NCI-H2081 (cell line): ENCODE measurements at places on chromosomes 4 and X.

DNA sequence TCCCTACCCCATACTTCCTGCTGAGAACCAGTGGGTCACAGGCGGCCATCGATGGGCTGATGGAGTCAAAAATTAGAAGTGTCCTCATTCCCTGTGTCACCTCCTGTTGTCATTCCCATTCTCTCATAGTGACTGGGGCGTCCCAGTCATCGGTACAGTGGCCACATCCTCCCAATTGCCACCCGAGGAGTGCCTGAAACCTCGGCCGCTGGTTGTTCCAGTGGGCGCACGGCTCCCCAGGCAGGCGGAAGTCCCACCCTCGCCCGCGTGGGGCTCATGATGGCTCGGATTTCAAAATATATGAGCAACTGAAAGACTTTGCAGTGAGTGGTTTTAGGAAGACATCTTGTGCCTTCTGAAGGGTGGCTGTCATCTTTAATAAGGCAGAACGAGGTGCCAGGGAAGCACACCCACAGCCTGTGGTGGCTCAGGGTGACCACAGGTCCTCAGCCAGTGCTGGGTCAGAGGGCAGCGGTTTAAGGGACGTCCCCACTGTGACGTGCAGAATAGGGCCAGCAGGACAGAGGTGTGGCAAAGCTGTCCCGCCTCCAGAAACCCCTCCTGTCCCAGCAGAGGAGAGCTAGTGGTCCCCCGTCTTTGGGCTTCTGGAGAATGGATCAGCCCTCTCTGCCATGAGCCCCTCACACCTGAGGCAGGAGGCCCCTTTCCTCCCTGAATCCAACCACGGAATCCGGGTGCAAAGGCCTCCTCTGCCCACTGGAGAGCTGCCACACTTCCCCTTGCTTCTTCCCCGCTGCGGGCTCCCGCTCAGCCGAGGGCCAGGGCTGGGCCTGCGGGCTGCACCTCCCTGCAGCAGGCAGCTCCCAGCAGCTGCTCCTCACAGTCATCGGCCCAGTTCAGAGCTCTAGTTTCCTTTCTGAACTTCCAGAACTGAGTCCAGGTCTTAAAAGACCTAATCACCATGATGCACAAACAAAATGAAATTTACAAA lies 90.4 kb downstream of the ABLIM2 start:
- no peak for DNase-seq

DNA sequence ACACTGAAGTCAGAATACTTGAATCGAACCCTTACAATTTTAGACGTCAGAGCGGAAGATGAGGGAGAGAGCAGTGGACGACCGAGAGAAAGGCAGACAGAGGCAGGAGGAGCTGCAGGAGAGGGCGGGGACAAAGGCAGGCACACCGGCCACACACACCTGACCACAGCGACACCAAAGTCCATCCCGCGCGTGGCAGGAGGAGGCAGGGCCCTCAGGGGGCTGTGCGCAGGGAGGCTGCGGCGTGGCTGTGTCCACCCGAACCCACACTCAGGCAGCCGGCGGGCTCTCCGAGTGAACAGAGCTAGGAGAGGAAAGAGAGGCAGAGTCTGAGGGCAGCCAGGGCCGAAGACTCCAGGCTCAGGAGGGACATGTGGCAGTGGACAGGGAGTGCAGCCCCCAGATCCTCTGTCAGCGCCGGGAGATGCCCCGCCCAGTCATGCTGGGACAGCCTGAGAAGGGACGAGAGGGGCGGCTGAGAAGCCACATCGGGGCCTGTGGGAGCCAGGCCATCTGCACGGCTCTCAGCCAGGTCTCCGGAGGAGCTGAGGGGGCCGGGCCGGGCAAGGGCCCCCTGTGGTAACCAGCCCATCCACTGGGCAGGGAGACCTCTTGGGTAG lies 20.1 kb downstream of the GAK start:
- no peak for DNase-seq

DNA sequence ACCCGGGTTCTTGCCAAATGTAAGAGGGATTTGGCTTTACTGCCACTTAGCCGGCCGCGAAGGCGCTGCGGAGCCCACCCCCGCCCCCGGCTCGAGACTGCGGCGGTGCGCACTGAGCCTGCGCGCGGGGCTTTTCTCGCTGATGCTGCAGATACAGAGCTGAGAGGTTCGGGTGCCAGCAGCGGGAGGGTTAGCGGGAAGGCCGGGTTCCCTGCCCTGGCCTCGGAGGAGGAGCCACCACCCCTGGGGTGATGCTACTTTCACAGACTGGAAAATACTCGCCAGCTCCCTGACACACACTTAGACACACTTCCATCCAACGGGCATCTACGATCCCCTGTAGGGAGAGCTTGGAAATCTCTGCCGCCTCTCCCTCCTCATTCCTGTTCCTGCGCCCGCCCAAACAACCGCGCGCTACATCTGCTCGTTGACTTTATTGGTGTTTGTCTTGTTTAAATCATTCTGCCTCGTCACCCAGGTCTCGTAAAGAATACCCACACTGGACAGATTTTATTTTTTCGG lies 2.1 kb upstream of the PCDH7 start:
- peak; percentile 45 for DNase-seq

GRCh38 chrX:130228871-130229270 lies 39.8 kb downstream of the ZNF280C start:
- DNase-seq = no peak

DNA sequence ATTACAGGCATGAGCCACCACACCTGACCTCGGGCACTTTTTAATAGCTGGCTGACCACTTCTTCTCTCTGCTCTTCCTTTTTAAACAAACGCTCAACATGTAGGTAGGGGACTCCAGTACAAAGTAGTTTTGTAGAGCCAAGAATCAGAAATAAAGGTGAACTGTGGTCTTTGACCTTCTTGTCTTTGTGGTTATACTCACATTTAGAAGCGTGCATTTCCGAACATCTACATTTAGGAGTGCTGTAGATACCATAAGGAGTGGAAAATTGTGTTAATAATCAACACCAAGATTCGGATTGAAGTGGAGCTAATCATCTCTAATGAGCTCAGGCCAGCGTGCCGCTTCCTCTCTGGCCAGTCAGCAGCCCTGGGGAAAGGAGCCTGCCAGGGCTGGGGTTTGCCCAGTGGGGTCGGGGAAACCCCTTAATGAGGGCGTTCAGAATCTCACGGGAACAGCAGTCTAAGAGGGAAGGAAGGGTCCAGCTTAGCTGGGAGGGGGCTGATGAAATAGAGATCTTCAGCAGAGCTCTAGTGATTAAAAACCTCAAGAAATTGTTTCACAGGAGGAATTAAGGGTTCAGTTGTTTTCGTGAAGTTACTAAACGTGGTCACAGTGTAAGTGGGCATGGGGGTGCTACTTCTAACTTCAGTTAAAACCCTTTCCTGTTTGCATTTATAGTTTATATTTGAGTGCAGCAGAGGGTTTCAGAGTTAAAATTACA lies 81.2 kb downstream of the GAB1 start:
- DNase-seq = no peak

- DNase-seq = no peak
These were observed 1544.5 kb upstream of the TENM3 start for GRCh38 chr4:180698550-180699195.

DNA sequence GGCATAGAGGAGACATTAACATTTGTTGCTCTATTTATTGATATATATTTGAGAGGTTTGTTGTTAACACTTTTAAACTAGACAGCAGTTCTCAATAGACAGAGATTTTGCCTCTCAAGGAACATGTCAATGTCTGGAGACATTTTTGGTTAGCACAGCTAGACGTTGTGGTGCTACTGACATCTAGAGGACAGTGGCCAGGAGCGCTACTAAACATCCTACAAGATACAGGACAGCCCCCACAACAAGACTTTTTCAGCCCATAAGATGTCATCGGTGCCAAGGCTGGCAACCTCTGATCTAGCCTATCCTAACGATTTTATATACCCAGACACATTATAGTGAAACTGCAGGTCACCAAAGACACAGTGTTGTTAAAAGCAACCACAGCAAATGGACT lies 18.4 kb upstream of the CTSO start:
- DNase-seq = no peak

DNA sequence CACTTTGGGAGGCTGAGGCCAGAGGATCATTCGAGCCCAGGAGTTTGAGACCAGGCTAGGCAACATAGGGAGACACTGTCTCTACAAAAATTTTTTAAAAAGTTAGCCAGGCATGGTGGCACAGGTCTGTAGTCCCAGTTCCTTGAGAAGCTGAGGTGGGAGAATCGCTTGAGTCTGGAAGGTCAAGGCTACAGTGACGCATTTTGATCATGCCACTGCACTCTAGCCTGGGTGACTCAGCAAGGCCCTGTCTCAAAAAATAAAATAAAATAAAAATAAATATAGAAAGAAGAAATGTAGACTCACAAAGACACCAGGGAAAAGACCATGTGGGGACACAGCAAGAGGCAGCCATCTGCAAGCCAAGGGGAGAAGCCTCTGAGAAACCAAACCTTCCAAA lies 42.3 kb upstream of the SLC7A3 start:
- no peak for DNase-seq

- DNase-seq = no peak
These were observed 47.1 kb downstream of the PPP2R2C start for GRCh38 chr4:6425336-6425735.

DNA sequence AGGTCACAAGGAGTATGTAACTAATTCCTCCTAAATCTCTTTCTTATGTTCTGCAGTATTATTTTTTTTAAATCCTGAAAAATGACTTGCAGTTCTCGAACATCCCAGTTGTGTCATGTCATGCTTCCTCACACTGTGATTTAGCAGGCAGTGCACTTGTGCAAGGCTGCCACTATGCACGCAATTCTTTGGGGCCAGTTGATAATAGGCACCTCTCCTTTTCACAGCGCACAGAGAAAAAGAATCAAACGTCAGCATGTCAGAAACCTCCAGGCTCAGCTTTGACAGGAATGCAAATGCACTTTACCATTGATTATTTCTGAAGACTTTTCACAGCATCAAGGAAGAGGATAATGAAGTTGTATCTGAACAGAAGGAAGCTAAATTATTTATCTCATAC lies 62.9 kb downstream of the FGF13 start:
- no peak for DNase-seq
